Mesothelial cell of epicardium (in vitro differentiated cells): ENCODE measurements at places on chromosomes 11 and 22. TPM values are rescaled to one million over a fixed set of nuclear protein-coding genes. Genes with fewer than 3 reads are reported as not detected.

DNA sequence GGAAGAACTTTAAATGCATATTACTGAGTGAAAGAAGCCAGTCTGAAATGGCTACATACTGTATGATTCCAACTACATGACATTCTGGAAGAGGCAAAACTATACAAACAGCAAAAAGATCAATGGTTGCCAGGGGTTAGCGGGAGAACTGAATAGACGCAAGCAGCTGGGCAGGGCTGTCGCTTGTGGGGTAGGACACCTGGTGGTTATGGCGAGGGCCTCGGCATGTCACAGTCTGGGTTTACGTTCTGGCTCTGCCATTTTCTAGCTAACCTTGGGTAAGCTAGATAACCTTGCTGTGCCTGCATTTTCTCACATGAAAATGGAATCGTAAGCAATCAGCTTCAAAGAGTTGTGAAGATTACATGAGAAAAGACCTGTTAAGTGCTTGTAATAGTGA lies 55.2 kb upstream of the SYT13 start:
- DNase-seq = no peak

- DNase-seq = no peak
These were observed 12.5 kb downstream of the APLNR start for GRCh38 chr11:57224537-57224936.

Gene ART1
- not detected in 3 replicates for total RNA-seq

Gene HORMAD2
- total RNA-seq = 0.23 to 0.47 TPM in 2 of 3 replicates, not detected in the other

Gene FOLR2
- total RNA-seq = not detected in 3 replicates

- DNase-seq = no peak
These were observed 455.4 kb upstream of the ANO3 start for GRCh38 chr11:25876456-25876965.

DNA sequence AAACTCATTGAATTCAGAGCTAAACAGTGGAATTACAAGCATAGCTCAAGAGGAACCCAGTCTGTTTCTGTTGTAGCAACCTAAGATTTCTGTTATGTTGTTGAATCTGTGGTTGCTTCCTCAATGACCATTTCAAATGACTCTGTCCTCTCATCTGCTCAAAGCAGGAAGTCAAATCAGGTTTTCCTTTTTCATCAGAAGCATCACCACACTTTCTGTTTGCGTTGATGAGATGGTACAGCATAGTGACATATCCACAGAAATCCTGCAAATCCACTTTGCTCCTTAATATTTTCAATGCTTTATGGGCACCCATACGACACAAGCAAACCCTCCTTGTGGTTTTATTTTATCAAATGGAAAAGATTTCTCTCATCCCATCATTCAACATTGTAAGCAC lies 12.6 kb upstream of the UCP2 start:
- no peak for DNase-seq
